T-helper 9 cell (primary cell): ENCODE measurements at places on chromosomes 11 and 22.

DNA sequence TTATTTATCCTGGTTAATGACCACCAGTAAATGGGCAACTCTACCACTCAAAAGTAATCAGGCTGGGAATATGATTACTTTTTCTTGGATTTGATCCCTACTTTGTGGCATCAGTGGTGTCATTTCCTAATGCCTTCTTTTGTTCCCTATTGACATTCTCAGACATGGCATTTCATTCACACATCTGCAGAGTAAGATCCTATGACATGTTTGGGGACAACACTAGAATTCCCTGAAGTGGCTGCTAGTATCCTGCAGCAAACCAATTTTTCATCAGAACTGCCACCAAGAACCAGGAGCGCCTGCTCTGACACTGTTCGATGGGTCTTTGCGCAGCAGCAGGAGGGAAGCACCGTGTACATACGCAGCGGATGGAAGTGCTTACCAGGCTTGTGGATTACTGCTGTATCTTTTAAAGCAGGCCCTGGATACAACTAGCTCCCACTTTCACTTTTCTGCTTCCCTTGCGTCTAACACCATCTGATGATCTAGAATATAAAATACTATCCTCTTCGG lies 97.7 kb downstream of the LARGE2 start:
- no peak for DNase-seq

DNA sequence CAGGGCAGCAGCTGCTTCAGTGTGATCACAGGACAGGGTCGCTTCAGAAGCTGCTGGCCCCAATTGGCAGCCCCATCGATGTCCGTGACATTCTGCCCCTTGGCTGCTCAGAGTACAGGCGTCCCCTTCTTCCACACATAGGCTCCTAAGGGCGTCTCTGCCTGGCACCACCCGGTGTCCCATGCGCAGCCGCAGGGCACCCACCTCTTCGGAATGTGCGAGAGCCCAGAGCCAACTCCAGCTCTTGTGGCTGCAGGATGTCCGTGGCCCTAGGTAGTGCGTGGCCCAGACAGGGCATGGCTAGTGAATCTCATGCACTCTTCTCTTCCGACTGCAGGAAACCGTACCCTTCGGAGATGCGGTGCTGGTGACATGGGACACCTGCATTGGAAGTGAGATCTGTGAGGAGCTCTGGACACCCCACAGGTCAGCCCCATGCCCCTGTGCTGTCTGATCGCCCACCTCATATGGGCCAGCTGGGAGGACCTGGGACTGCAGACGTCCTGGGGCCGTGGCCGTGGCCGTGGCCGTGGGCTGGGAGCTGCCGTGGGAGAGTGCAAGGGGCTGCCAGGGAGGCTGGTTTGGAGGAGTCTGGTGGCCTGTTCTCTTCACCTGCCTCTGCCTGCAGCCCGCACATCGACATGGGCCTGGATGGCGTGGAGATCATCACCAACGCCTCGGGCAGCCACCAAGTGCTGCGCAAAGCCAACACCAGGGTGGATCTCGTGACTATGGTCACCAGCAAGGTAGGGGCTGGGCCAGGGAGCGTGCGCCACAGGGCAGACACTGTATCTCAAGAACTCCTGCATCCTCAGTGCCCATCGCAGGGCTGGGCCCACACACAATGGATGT lies 20.2 kb downstream of the NADSYN1 start:
- DNase-seq = no peak

- no peak for DNase-seq
These were observed 80.1 kb upstream of the CD44 start for GRCh38 chr11:35058669-35059434.

DNA sequence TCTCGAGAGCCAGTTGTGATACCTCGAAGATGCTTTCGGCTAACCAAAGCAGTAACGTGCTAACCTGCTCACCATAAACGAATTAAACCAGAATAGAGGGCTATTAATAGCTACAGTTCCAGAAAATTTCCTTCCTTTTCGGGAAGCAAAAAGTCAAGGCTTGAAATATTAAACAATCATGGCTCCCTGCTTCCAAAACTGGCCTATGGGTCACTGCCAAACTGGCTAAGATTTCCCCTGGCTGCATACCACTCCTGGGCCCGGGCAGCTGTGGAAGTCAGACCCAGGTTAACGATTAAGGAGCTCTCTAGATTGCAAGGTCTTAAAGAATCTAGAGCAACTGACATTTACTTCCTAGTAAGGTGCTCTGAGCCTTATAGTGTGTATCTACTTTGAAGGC lies 1.7 kb downstream of the AMOTL1 start:
- no peak for DNase-seq

DNA sequence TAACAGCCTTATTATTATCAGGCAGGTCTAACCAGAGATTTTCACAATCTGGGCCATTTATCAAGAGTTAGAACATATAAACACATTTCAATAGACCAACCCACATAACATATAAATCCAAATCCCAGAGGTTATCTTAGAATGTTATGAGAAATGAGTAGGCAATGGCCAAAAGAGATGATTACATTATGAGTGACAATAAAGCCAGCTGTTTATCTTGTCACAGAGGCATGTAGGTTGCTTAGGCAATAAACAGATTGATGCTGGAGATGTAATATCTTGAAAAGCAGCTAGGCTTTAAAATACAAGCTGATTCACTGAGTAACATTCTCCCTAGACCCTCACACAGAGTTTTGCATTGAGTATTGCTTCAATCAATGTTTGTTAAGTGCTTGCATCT lies 148.5 kb upstream of the SESN3 start:
- no peak for DNase-seq

- no peak for DNase-seq
These were observed 75.8 kb downstream of the GAS2 start for GRCh38 chr11:22742157-22742613.

DNA sequence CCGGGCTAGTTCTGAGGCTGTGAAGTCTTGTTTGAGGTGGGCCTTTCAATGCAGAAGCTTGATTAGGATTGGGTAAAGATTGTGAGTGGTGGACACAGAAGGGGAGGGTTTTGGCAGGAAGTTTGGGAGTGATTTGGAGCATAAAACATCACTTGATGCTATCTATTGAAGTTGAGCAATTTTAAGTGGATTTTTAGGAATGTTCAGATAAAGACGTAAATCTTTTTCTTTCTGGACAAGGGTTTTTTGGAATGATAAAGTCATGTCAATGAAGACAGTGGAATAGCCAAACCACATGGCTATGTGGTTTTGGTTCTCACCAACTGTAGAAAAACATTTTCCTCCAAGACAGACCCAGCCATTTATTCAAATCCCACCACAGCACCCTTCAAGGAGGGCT lies 111.2 kb upstream of the SNX19 start:
- no peak for DNase-seq

DNA sequence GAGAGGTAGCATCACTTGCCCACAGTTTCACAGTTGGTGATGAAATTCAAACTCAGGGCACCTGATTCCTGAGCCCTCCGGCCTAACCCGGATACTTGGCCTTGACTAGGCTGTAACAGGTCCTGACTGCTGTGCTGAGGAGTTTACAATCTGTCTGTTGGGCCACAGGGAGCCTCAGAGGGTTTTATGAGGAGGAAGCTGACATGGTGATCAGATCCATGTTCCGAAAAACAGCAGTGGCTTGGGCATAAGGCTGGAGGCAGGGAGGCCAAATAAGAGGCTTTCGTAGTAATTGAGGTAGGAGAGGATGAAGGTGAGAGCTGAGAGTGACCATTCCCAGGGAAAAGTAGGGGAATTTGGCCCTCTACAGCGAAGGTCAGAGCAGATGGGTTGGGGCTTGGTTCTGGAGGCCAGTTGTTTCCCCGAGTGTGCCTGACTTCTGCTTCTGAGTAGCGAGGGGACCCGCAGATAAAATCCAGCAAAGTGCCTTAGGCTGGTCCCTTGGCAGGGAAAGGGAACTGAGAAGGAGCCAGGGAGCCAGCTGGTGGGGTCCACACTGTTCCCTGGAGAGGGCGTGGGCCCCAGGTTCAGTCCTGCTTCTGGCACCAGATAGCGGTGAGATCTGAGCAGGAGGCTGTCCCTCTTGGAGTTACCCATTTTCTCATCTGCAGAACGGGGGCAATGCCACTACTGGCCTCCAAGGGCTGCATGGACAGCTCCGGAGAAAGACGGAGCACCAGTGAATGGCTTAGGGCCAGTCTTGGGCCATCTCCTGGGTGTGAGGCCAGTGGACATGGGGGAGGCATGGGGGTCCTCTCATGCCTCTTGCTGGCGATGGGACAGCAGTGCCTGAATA lies 6.5 kb downstream of the PRDM11 start:
- no peak for DNase-seq

DNA sequence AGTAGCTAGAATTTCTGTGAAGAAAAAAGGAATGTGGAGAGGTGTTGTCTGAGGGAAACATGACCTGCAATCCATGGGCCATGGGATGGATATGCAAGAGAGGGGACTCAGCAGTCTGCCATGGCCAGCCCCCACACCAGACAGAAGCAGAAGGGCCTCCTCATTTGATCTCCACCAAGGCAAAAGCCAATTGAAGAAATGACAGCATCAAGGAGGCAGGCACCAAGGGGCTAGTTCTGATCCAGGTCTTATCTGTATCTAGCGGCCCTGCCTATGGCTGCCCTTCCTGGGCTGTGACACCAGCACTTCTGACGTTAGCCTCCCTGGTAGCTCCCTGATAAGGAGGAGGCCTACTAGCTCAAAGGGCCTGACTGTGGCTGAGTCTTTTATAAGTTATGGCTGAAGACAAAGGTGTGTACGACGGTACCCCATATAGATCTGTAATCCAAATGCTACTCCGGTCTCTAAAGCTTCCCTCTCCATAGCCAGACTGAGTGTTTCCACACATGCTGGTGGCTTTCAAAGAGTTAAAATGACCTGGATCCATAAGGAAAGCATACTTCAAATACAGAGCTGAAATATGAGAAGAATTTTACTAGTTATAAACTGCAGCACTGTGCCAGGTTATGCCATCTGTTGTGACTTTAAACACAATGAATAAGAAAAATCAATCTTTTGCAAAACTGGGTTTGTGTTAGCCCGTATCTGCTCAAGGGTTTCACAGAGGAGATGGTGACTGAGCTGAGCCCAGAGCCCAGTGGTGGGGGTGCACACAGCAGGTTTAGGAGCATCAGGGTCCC lies 34.4 kb downstream of the HIRA start:
- no peak for DNase-seq

- no peak for DNase-seq
These were observed 1.5 kb upstream of the CD151 start for GRCh38 chr11:831118-831864.

DNA sequence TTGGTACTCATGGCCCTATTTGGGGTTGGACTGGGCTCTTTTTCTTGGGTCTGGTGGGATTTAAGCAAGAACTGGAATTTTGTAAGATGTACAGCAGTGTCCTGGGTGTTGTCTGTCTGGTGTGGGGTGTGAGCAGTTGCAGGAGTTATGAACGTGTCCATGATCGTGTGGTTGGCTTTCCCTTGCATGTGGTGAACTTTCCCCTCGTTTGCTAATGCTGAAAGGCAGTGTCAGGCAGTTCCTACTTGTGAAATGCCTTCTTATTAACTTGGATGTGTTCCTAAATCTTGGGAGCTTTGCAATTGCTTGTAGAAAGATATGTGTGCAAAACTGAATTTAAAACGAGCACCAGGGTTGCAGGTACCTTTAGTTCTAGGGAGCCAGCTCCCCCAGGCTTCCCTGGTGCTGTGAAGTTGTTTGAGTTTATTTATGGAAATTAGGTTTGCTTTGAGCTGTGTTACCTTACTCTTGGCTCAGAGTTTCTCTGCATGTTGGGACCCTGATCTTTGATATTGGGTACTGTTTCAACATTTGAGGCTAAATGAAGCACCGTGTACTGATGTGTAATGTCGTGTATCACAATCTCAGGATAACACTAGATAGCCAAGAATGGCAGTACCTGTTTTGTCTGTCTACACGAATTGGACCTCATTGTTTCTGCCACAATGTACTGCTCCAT lies 35.8 kb upstream of the HSD17B12 start:
- DNase-seq = no peak

GRCh38 chr11:496834-497564 lies 10.0 kb downstream of the RNH1 start:
- DNase-seq = no peak

DNA sequence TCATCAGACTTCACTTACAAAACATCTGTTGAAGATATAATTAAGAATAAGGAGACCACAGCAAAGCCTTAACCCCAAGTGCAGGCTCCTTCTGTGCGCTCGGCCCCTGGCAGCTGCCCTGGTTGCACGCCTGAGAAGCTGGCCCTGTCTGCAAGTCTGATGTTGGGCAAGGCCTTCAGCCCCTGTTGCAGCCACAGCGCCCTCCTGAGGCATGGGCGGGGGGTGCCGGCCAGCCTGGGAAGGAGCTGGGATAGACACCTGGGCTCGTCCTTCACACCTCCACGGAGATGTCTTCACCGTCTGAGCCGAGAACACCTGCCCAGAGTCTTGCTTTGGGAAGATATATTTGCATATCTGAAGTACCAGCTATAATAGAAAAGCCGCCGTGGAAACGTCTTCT lies 104.1 kb downstream of the MPPED1 start:
- DNase-seq = no peak

- DNase-seq = no peak
These were observed 19.9 kb downstream of the TRIM44 start for GRCh38 chr11:35682230-35683173.

GRCh38 chr11:104992781-104993180 lies 24.4 kb upstream of the CASP4 start:
- DNase-seq = no peak

GRCh38 chr11:119320776-119321524 lies 4.0 kb upstream of the MCAM start:
- peak; percentile 48 for DNase-seq

DNA sequence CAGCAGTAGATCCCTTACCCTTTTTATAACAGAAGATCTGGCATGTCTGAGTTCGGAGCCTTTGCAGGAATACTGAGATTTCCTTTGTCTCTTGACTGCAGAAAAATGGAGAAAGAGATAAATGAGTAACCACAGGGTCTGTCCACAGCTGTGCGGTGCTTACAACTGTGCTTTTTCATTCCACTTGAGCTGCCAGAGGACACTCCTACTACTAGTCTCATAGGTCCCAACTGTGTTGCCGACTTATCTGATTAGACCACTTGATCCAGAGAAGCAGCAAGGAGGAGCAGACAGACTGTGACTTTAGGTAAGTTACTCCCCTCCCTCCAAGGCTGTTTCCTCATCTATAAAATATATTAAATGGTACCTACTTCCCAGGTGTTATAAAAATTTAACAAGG lies 17.5 kb downstream of the FAM227A start:
- no peak for DNase-seq

DNA sequence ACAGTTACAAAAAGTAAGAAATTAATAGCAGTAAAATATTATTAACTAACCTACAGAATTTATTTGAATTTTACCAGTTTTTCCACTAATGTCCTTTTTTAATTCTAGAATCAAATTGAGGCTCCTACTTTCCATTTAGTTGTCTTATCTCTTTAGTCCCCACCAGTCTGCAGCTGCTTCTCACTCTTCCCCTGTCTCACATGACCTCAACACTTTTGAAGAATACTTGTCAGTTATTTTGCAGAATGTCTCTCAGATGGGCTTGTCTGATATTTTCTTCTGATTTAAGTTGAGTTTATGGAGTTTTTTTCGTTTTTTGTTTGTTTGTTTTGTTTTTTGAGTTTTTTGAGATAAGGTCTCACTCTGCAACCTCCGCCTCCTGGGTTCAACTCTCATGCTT lies 74.3 kb upstream of the ADORA2A start:
- DNase-seq = no peak
